ENCODE measurements at places on chromosomes 2 and 18. TPM values are rescaled to one million over a fixed set of nuclear protein-coding genes. Genes with fewer than 3 reads are reported as not detected.

- no peak for DNase-seq
Observed at GRCh38 chr2:108243566-108243965, 3.8 kb downstream of the SULT1C3 start.

The GNAL gene
- 0.28 TPM for total RNA-seq

The INHA gene
- not detected for total RNA-seq

GRCh38 chr2:238425979-238426567 lies 654 bp upstream of the ASB1 start:
- peak; percentile 68 for DNase-seq

The VAMP5 gene
- total RNA-seq, result 27.8 TPM

The CEP192 gene
- 29.0 TPM for total RNA-seq
